Daoy (cell line): ENCODE measurements at places on chromosomes 5 and 9. TPM values are rescaled to one million over a fixed set of nuclear protein-coding genes. Genes with fewer than 3 reads are reported as not detected.

- DNase-seq: no peak
Observed at GRCh38 chr5:85453026-85453349, 1068.3 kb upstream of the EDIL3 start.

- DNase-seq: no peak
Observed at GRCh38 chr9:4680173-4680525, 780 bp downstream of the CDC37L1 start.

DNA sequence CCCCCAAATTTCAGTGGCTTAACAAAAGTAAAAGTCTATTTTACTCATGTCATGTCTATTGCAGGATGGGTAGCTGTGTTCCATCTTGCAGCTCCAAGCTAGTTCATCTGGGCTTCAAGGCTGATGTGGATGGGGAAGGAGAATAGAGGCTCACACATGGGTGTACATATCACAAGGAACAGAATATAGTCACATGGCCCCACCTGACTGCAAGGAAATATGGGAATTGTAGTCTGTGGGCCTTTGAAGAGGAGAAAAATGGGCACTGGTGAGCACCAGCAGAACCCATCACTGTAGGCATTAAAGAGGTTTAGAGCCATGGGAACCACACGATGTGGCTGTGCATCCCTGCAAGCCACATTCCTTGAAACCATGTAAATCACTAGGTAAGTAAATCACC lies 17.9 kb upstream of the TRIO start:
- no peak for DNase-seq

DNA sequence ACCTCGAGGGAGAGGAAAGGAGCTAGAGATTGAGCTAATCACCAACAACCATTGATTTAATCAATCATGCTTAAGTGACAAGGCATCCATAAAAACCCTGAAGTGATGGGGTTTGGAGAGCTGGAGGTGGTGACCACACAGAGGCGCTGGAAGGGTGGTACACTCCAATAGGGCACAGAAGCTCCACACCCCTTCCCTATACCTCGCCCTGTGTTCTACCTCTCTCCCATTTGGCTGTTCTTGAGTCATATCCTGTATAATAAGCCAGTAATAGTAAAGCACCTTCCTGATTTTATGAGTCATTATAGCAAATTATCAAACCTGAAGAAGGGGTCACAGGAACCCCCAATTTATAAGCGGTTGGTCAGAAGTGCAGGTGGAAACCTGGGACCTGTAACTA lies 18.3 kb downstream of the ACTL7B start:
- DNase-seq: peak; percentile 44

The PCSK5 gene
- total RNA-seq: 1.4 TPM in 2 replicates
